Spleen (tissue), 13 donors: ENCODE measurements at places on chromosomes 13 and 19. TPM values are rescaled to one million over a fixed set of nuclear protein-coding genes. Genes with fewer than 3 reads are reported as not detected.

- DNase-seq, result no peak
Measured at GRCh38 chr19:55369653-55370304, 484 bp downstream of the IL11 start.

DNA sequence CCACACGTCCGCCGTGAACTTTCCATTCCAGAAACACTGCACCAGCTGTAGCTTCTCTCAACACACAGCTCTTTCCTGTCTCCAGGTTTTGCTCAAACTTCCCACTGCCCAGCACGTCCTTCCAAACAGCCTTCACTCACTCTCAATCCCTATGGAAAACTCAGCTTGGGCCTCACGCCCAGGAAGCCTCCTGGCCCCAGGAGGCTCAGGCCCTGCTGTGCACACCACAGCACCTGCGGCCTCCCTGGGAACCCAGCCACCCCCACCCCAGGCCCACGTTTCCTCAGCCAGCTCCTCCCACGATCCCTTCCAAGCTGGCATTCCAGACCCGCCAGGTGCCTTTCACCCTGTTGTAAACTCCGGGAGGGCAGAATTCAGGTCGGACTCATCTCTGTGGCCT, 35.2 kb downstream of the C13orf46 start:
- no peak for DNase-seq

DNA sequence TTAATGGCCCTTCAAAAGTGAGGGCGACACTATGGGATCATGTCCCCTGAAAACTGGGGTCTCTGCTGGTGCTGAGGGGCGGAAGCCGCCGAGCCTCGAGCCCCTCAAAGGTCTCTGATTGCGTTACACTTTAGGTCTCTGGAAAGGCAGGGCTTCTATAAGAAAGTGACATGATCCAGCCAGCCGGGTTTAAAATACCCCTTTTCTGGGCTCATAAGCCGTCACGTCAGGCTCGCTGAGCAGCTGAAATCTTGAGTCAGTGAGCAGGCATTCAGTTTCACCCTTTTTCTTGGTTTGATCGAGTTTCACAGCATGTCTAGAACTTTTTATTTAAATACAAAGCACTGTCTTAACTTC, 600 bp upstream of the HMGB1 start:
- DNase-seq, result no peak

DNA sequence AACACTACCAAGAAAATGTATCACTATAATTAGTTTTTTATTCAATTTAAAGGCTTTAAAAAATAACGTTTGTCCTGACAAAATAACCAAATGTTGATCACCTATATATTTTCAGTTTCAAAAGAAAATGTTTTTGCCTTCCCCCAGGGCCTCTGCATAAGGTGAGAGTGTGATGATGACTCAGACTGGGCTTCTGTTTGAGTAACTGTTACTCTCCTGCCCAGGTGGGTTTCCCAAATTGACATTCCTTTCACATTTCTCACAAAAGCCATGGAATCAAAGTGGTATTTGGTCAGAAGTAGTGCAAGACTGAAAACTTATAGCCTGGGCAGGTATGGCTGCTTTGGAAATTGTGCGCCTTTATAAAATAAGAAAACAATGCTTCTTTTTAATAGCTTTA, 180.6 kb downstream of the COG6 start:
- no peak for DNase-seq

DNA sequence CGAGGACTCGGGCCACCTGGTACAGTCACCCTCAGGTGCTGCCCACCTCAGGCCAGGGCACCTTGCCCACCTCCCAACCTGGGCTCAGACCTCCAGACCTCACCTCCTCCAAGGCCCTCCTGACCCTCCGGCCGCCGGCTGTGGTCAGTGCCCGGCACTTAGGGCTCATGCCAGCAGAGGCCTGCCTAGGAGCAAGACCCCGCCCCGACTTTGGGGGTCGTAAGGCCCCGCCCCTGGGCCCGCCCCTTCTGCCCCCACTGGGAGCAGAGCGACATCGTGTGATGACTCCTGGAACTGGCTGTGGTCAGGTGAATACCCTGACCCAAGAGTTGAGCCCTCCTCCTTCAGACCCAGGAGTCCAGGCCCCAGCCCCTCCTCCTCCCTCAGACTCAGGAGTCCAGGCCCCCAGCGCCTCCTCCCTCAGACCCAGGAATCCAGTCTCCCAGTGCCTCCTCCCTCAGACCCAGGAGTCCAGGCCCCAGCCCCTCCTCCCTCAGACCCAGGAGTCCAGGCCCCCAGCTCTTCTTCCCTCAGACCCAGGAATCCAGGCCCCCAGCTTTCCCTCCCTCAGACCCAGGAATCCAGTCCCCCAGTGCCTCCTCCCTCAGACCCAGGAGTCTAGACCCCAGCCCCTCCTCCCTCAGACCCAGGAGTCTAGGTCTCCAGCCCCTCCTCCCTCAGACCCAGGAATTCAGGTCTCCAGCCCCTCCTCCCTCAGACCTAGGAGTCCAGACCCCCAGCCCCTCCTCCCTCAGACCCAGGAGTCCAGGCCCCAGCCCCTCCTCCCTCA, at the start of gene SBK2:
Gene SBK2, minus strand, starts transcription at position 183 of the 790 bp plus-strand sequence. CDS start 839 bp downstream, outside the sequence.
- no peak for DNase-seq

DNA sequence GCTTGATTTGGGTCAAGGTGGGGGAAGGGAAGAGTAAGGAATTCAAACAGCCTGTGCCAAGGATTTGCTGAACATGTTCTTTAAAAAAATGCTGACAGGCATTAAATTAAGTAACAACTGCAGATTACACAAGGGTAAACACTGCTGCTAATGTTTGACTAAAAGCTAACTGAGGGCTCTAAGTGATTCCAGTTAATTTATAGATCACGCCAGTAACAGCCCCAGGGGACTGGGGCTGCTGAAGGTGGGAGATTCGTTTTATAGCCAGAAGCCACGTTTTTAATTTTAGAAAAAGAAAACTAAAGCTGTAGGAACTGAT, 321.7 kb downstream of the DLEU7 start:
- DNase-seq, result no peak

- no peak for DNase-seq
Measured at GRCh38 chr13:32098272-32098671, 66.7 kb downstream of the FRY start.

DNA sequence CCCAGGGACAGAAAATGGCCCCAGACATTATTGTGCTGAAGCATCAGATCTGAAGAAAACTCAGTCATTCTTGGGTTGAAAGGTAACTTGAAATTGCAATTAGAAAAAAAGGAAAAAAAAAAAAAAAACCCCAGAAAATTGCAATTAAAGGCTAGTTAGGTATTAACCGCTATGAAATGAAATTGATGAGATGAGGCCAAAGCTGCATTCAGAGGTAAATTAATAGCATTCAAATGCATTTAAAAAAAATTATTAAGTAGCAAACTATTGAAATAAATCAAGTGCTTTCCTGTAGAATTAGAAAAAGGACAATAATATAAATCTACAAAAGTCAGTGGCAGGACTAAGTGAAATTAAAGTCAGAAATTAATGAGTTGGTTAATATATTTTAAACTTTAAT, 6.4 kb downstream of the PGLS start:
- no peak for DNase-seq

- peak; percentile 99 for DNase-seq
Measured at GRCh38 chr19:49877020-49877878, at the start of the genes AKT1S1 and TBC1D17. Gene AKT1S1, minus strand, starts transcription at chr19:49877355. Its CDS starts 4,060 bp downstream, at chr19:49873295. Gene TBC1D17, plus strand, starts transcription at chr19:49877702. Its CDS starts 22 bp downstream, at chr19:49877724.

GRCh38 chr13:77530875-77531274, 4.6 kb upstream of the SCEL start:
- no peak for DNase-seq

- no peak for DNase-seq
Measured at GRCh38 chr13:51967482-51968446, 43.5 kb downstream of the ATP7B start.

DNA sequence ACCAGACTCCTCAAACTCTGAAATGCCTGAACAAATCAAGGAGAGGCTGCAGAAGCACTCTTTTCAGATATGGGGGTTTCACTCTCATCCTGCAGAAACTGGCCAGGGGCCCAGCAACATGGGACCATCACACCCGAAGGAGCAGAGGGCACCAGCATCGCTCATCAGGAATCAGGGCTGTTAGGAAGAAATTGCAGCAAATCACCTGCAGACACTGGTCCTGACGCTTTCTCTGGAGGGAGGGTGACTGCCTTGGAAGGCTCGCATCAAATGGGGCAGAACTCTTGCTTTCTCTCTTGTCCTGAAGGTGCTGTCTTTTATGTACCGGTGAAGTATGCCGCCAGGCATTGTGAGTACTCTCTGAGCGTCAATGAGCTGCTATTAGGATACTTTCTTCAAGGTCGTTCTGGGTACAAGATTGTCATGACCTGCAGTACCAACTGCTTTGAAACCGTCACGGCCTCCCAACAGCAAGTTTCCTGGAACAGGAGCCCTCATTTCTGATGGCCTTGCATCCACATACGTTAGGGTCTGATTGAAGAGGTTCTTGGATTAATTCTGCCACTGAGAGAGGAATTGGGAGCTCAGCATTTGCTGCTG, 155.7 kb upstream of the SOX1 start:
- peak; percentile 41 for DNase-seq

- DNase-seq, result peak; percentile 52
Measured at GRCh38 chr13:114129649-114130062, 2.8 kb downstream of the RASA3 start.

DNA sequence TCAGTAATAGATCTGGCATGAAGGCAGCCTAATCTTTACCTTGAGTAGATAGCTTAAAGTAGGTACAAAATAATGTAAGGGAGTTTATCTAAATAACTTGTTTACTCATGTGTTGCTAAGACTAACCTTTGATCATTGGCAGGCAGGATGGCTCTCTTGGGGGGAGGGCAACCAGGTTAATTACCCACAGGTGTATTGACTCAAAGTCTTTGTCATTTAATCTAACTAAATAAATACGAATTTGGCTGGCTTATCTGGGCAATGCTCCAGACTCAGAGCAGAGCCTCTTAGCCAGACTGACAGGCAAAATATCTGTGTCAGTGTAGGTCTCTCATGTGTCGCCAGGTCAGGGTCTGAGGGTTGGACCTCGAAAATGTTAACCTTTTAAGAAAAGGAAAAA, 283.4 kb upstream of the KLHL1 start:
- no peak for DNase-seq

DNA sequence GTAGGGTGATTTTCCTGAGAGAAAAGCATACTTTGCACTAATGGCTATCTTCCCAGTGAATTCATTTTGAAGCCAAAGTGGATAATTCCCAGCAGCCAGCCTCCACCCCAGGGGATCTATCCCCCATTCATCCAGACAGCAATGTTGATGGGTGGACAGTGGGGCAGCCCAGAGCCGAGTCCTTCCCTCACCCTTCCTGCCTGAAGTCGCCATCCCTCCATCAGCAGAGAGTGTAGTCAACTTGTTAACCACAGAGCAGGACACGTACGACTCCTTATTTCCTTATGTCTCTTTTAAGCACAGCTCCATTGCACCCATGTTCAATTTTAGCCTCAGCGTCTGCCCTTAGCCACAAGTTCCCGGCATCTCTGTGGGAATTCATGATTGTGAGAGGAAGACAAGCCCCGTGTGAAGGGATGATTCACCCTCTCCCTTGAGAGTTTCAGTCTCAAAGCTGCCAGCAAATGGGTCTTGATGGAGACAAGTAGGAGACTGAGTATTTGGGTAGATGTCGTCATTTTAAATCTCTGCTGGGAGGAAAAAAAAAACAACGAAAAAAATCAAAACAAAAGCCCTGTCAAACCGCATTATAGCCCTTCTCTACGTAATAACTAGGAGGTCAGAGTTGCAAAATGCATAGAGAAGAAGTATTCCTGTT, 58.3 kb upstream of the MEDAG start:
- no peak for DNase-seq

Gene CNMD
- total RNA-seq, result not detected

Gene F10
- 3.0 TPM for total RNA-seq

Gene EDDM13
- not detected for total RNA-seq

Gene NHLRC3
- 37.5 TPM for total RNA-seq

Gene ZNF790
- 6.5 TPM for total RNA-seq
